HAP-1 (cell line): ENCODE measurements at places on chromosomes 16 and 17.

DNA sequence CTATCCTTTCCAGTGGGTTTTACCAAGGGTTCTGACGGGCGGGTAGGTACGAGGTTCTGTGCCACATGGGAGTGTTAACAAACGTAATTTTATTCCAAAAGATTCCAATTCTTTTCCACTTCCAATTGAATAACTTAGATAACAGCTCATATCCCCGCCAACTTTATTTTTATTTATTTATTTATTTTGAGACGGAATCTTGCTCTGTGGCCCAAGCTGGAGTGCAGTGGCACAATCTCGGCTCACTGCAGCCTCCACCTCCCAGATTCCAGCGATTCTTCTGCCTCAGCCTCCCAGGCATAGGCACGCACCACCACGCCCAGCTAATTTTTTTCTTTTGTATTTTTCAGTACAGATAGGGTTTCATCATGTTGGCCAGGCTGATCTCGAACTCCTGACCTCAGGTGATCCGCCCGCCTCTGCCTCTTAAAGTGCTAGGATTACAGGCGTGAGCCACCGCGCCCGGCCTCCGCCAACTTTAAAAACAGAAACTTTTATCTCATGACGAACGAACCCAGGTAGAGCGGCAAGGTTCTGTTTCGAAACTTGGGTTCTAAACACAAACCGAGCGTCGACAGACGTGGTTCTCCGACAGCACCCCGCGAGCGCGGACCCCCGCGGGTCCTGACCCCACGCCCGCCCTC, 613 bp downstream of the ECI1 start:
- DNase-seq: peak; percentile 67

DNA sequence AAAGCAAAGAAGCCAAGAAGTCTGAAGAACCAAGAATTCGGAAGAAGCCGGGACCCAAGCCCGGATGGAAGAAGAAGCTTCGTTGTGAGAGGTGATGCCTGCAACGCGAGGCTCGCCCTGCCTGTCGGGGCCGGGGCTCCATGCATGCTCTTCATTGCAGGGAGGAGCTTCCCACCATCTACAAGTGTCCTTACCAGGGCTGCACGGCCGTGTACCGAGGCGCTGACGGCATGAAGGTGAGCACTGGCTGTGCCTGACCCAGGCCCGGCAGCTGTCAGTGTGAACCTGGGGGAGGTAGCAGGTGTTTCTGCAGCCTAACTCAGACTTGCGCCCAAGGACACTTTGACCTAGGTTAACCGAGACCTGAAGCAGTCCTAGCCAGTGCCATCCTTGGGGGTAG, 12.0 kb downstream of the ZNF276 start:
- no peak for DNase-seq

- DNase-seq: peak; percentile 68
Observed at GRCh38 chr17:42287977-42288802, at the start of gene STAT5A. Gene STAT5A (plus strand): TSS chr17:42288498. CDS start chr17:42289412, 914 bp downstream.

DNA sequence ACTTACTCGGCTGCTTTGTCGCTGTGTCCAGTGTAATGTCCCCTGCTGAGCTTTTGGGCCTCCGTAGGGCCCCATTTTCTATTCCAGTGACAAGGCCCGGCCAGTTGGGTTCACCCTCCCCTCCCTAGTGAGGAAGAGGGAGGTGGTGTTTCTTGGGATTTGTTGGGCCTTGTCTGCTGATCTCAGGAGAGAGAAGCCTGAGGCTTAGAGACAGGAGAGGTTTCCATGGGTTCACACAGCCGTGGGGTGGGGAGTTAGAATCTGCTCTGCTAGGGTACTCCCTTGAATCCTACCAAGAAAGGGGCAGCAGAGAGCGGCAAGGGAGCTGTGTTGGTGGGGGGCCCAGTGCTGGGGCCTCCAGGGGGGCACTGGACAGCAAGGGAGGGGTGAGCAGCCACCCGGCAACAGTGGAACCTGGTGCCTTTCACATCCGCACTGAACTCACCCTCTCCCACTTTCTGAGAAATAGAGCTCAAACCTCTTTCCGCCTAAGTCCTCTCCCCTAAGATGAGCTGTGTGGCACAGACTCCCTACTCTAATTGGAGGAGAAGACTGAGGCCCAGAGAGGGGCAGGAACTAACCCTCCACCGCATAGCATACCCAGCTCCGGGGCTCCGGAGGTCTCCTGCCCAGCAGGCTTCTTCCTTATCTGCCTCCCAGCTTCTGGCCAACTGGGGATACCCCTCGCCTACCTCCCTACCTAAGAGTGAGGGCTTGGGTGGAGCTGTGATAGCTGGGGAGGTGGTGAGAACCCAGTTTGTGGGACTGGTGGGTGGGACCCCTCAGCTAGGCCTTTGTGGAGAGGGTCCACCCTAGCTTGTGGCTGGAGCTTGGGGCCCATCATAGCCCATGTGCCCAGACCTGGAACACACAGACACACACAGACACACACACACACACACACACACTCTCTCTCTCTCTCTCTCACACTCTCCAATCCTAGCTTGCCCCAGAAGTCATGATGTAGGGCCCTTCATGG, 6.8 kb downstream of the TBKBP1 start:
- DNase-seq: no peak

DNA sequence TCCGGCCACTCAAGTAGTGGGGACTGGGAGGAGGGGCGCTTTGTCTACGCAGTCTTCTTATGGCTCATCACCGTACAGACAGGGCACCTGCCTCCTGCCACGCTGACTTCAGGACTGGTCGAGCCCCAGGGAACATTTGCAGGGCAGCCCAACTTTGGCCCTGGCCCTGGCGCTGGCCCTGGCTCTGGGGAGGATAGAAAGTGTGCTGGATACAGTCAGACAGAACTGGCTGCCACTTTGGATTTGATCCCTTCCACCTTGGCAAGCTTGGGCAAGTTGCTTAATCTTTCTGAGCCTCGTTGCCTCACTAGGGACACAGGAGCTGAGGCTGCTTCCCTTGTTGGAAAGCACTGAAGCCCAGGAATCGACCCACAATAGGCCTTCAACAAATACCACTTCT, 13.6 kb downstream of the LGALS9 start:
- no peak for DNase-seq

DNA sequence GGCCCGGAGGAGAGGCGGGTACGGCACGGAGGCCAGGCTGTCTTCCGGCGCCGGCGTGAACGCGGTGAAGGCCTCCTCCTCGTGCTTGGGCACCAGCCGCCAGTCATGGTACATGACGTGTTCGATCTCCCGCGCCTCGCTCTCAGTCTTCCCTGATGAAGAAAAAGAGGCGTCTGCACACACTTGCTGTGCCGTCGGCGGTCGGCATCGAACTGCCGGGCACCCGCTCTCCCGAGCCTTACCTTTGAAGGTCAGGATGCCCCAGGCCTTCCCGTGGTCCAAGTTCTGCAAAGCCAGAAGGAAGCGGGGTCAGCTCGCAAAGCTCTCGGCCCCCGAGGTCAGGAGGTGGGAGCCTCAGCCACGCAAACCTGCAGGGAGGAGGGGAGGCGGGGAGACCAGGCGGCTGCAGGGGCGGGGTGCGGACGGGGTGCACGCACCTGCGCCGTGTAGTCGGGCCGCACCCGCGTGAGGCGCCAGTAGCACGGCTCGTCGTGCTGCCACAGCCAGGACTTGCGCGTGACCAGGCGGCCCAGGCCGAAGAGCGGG, at the start of gene EME2:
Gene EME2, plus strand, starts transcription at position 449 of the 546 bp plus-strand sequence. CDS start 418 bp downstream, outside the sequence.
- DNase-seq: no peak

GRCh38 chr16:8179615-8180014, 410.7 kb downstream of the TMEM114 start:
- peak; percentile 46 for DNase-seq

GRCh38 chr16:10497132-10498101, 83.0 kb downstream of the EMP2 start:
- DNase-seq: no peak

- DNase-seq: no peak
Observed at GRCh38 chr16:78309763-78310162, 210.3 kb downstream of the WWOX start.

- DNase-seq: no peak
Observed at GRCh38 chr17:60846175-60846574, 168.5 kb downstream of the BCAS3 start.

- no peak for DNase-seq
Observed at GRCh38 chr16:84153660-84154214, 8.6 kb downstream of the DNAAF1 start.

GRCh38 chr17:42782166-42783061, 2.0 kb downstream of the WNK4 start:
- no peak for DNase-seq

DNA sequence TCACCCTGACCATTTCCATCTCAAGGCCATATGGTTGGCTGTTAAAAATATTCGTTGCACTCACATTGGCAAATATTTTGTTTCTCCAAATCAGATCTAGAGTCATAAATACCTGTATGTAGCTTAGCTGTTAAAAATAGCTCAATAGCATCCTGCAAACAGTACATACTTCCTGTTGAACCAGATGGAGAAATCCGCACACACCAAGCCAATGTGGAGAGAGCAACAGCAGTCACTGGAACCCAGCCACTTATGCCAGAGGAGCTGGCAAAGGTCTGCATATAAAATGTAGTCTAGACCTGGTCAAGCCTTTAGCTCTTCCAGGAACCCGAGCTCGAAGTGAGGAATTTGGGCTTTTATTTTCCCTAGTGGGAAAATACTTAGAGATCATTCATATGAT, 146.4 kb upstream of the KCNJ16 start:
- no peak for DNase-seq
